Activated T-cell treated with anti-CD3 and anti-CD28 coated beads, Interleukin-2, amount 50 U/mL, for 72 hours (primary cell): ENCODE measurements at places on chromosomes 4 and X. TPM values are rescaled to one million over a fixed set of nuclear protein-coding genes. Genes with fewer than 3 reads are reported as not detected.

- H3K27me3 ChIP-seq = no peaks in the 10 kb centered on the region
- no peak overlapping the region for H3K4me3 ChIP-seq
- H3K36me3 ChIP-seq = peaks cover 10% of the 10 kb centered on the region
- no peaks in the 10 kb centered on the region for H3K4me1 ChIP-seq
Observed at GRCh38 chr4:106126062-106126461, 189.9 kb downstream of the TBCK start.

DNA sequence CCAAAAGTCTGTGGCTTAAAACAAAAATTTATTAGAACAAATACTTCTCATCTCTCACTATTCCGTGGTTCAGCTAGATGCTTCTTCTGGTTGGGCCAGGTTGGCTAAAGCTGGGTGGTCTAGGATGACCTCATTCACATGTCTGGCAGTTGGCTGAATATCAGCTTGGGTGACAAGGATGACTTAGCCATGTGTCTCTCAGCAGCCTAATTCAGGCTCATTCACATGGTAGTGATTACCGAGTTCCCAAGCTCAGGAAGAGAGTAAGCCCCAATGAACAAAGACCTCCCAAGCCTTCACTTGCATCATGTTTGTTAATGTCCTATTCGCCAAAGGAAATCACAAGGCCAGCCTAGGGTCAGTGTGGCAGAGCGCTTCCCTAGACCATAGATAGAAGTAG is 119.4 kb downstream of the FANCB start:
- no peak overlapping the region for H3K4me3 ChIP-seq
- H3K36me3 ChIP-seq = no peaks in the 10 kb centered on the region
- no peak for DNase-seq
- no peak overlapping the region for H3K27ac ChIP-seq

GRCh38 chrX:6026980-6027379 is 201.7 kb downstream of the NLGN4X start:
- H3K36me3 ChIP-seq = no peaks in the 10 kb centered on the region
- no peak for DNase-seq
- H3K4me3 ChIP-seq = no peak overlapping the region
- H3K4me1 ChIP-seq = peaks cover 2% of the 10 kb centered on the region
- H3K27me3 ChIP-seq = no peaks in the 10 kb centered on the region

- H3K36me3 ChIP-seq = no peaks in the 10 kb centered on the region
- no peak overlapping the region for H3K27ac ChIP-seq
- no peak overlapping the region for H3K4me3 ChIP-seq
Observed at GRCh38 chr4:107419052-107419451, 301.0 kb downstream of the PAPSS1 start.

DNA sequence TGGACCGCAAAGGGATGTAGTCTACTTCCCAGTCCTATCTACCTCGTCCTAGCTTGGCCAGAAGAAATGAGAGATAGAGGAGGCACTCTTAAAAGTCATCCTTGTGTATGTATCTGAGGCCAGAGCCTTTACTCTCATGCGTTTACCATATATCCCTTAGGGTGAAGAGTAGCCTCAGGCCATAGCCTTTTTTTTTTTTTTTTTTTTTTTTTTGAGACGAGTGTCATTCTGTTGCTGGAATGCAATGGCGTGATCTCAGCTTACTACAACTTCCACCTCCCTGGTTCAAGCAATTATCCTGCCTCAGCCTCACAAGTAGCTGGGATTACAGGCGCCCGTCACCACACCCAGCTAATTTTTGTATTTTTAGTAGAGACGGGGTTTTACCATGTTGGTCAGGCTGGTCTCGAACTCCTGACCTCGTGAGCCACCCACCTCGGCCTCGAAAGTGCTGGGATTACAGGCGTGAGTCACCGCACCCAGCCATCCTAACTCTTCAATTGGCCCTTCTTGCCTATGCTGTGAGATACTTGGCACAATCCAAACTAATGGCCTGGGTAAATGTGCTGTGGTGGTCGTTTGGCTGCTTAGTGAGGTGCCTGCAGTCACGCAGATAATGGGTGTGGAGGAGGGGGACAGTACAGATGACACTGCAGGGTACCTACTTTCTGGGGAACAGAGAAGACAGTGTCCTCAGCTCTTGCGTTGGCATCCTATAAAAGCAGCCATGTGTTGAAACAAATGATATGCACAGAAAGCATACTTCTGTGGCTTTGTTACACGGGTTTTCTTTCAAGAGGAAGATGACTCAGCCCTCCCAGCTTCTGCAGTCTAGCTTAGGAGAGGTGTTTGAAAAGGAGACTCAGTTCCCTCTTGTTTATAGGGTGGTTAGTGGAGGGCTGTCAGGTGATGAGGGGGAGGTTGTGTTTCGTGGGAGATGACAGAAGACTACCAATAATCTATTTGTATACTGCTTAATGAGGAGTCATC is 10.4 kb upstream of the DGAT2L6 start:
- no peak overlapping the region for H3K4me3 ChIP-seq
- no peak for DNase-seq
- peaks cover 7% of the 10 kb centered on the region for H3K4me1 ChIP-seq
- peaks cover 1% of the 10 kb centered on the region for H3K36me3 ChIP-seq
- H3K27me3 ChIP-seq = peaks cover 21% of the 10 kb centered on the region

- no peaks in the 10 kb centered on the region for H3K36me3 ChIP-seq
- no peak overlapping the region for H3K4me3 ChIP-seq
- DNase-seq = no peak
Observed at GRCh38 chr4:78692822-78693170, 83.4 kb upstream of the BMP2K start.

DNA sequence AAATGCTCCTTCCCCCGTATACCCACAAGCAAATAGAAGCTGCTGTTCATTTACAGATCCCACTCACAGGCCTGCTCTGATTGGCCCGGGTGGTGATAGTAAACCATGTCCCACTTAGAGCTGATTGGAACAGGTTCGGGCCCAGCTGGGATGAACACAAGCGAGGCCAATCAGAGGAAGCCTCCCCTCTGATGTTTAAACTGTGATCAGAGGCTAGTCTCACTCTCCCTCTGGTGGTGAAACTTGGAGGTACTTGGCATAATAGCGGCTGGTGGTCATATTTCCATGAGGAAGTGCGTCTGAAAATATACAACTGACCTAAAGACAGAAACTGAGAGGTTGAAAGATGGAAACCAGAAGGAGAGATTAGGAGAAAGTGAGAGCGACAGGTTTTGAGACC is 51.5 kb upstream of the TRPC3 start:
- H3K27ac ChIP-seq = no peak overlapping the region
- no peaks in the 10 kb centered on the region for H3K36me3 ChIP-seq
- no peak overlapping the region for H3K4me3 ChIP-seq
- H3K4me1 ChIP-seq = no peaks in the 10 kb centered on the region

- H3K4me1 ChIP-seq = no peaks in the 10 kb centered on the region
- peaks cover 7% of the 10 kb centered on the region for H3K27me3 ChIP-seq
- H3K36me3 ChIP-seq = peaks cover 2% of the 10 kb centered on the region
- no peak overlapping the region for H3K4me3 ChIP-seq
- H3K27ac ChIP-seq = no peak overlapping the region
- no peak for DNase-seq
Observed at GRCh38 chr4:11603591-11604194, 175.0 kb upstream of the HS3ST1 start.

DNA sequence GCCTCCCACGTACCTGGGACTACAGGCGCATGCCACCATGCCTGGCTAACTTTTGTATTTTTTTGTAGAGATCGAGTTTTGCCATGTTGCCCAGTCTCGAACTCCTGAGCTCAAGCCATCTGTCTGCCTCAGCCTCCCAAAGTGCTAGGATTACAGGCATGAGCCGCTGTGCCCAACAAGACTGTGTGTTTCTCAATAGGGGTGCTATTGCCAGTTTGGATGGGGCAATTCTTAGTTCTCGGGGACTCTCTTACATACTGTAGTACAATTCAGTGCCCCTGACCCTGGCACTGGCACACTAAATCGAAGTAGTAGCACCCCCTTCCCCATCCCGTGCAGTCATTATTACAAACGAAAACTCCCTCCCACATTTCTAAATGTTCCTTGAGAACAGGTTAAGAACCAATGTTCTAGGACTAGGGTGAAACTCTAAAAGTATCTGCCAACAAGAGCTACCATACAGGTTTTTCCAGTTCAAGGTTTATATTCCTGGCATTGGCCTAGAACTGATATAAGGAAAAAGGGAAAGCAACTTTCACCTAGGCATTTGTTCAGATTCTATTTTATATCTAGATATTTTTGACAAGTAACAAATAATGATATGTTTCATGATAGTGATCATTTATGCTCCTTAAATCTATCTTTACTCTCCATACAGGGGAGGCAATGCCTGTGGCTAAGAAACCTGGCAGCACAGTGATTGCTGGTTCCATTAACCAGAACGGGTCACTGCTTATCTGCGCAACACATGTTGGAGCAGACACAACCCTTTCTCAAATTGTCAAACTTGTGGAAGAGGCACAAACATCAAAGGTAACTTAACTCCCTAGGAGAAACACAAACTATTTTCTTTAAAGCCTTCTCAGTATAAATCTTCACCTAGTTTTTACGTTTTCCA is 50.4 kb upstream of the PGAM4 start:
- DNase-seq = no peak
- H3K4me3 ChIP-seq = no peak overlapping the region
- peaks cover 6% of the 10 kb centered on the region for H3K27me3 ChIP-seq
- H3K36me3 ChIP-seq = peaks cover 1% of the 10 kb centered on the region
- peaks cover 7% of the 10 kb centered on the region for H3K4me1 ChIP-seq

GRCh38 chrX:2487366-2487765 is 13.4 kb downstream of the DHRSX start:
- H3K4me3 ChIP-seq = no peak overlapping the region
- DNase-seq = no peak
- no peaks in the 10 kb centered on the region for H3K27me3 ChIP-seq
- peaks cover 2% of the 10 kb centered on the region for H3K36me3 ChIP-seq

DNA sequence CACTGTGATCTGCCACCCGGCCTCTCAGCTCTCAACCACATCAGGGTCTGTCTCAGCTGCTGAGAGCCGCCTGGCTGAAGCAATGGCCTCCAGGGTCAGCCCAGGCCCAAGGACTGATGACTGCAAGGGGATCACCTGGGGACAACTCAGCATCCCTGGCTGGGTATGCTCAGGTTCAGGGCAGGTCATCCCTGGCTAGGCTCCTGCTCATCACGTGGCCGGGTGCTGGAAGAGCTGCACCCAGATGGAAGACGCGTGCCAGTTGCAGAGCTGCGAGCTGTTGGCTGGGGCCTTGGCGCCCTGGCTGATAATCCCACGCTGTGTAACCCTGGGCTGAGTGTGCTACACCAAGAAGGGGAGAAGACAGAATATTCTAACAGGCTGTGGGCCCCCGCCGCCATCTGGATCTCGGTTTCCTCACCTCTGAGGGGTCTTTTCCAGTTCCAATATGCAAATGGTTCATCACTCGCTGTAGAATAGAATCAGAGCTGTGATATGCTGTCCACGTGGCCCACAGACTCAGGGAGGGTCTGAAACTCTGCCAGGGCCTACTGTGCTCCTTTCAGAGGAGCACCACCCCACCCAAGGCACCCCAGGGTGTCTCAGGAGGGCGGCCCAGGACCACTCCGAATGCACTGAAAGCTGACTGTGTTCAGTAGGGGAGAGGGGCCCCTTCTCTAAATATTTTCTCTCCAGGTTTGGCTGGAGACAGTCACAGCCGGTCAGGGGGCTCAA is 338.8 kb downstream of the BCOR start:
- no peaks in the 10 kb centered on the region for H3K27me3 ChIP-seq
- DNase-seq = no peak
- no peaks in the 10 kb centered on the region for H3K36me3 ChIP-seq
- H3K27ac ChIP-seq = no peak overlapping the region
- peaks cover 29% of the 10 kb centered on the region for H3K4me1 ChIP-seq
- H3K4me3 ChIP-seq = no peak overlapping the region

DNA sequence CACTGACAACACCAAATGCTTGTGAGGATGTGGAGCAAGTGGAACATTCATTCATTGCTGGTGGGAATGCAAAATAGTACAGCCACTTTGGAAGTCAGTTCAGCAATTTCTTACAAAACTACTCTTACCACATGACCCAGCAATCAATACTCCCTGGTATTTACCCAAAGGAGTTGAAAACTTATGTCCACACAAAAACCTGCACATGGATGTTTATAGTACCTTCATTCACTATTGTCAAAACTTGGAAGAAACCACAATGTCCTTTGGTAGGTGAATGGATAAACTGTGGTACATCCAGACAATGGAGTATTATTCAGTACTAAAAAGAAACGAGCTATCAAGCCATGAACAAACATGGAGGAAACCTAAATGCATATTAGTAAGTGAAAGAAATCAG is 27.5 kb downstream of the HUWE1 start:
- H3K36me3 ChIP-seq = peaks cover 5% of the 10 kb centered on the region
- peak overlapping the region; percentile 65 for H3K27ac ChIP-seq
- H3K27me3 ChIP-seq = peaks cover 13% of the 10 kb centered on the region
- peaks cover 30% of the 10 kb centered on the region for H3K4me1 ChIP-seq
- DNase-seq = no peak
- peak overlapping the region; percentile 25 for H3K4me3 ChIP-seq

GRCh38 chrX:110743679-110744340 is 51.8 kb downstream of the CHRDL1 start:
- H3K36me3 ChIP-seq = no peaks in the 10 kb centered on the region
- H3K4me1 ChIP-seq = peaks cover 6% of the 10 kb centered on the region
- DNase-seq = peak; percentile 2
- H3K27ac ChIP-seq = no peak overlapping the region
- peaks cover 26% of the 10 kb centered on the region for H3K27me3 ChIP-seq

GRCh38 chrX:1507511-1508463 is 29.2 kb downstream of the P2RY8 start:
- no peaks in the 10 kb centered on the region for H3K27me3 ChIP-seq
- peaks cover 7% of the 10 kb centered on the region for H3K36me3 ChIP-seq

GRCh38 chrX:152658302-152658701 is 20.6 kb downstream of the GABRQ start:
- H3K27ac ChIP-seq = no peak overlapping the region
- no peaks in the 10 kb centered on the region for H3K4me1 ChIP-seq
- no peak overlapping the region for H3K4me3 ChIP-seq
- no peak for DNase-seq
- H3K27me3 ChIP-seq = peaks cover 44% of the 10 kb centered on the region

- no peak overlapping the region for H3K4me3 ChIP-seq
- no peaks in the 10 kb centered on the region for H3K4me1 ChIP-seq
- peaks cover 35% of the 10 kb centered on the region for H3K27me3 ChIP-seq
- no peaks in the 10 kb centered on the region for H3K36me3 ChIP-seq
- no peak for DNase-seq
Observed at GRCh38 chrX:65576160-65576559, 41.6 kb upstream of the LAS1L start.

- no peaks in the 10 kb centered on the region for H3K36me3 ChIP-seq
- DNase-seq = no peak
- H3K4me3 ChIP-seq = no peak overlapping the region
Observed at GRCh38 chr4:173448103-173448502, 49.2 kb upstream of the SCRG1 start.

Gene TBC1D8B
- total RNA-seq = 0.79 TPM

Gene CLCN4
- total RNA-seq = 0.02 TPM

Gene LRRC66
- total RNA-seq = 0.77 TPM

Gene BTK
- total RNA-seq = 1.7 TPM

Gene TMPRSS11D
- not detected for total RNA-seq

Gene HERC3
- 32.3 TPM for total RNA-seq

Gene KIF4A
- total RNA-seq = 26.4 TPM

Gene COQ2
- 19.4 TPM for total RNA-seq

Gene SYN1
- 2.0 TPM for total RNA-seq

Gene ARSJ
- not detected for total RNA-seq

Gene WAS
- 83.9 TPM for total RNA-seq

Gene DUSP21
- not detected for total RNA-seq

Gene ERAS
- not detected for total RNA-seq

Gene GAB1
- total RNA-seq = 1.5 TPM

Gene CENPI
- total RNA-seq = 19.3 TPM
